A549 treated with GW870086 at 1 μM for 4 hours (cell line): ENCODE measurements at places on chromosomes 11 and 22. TPM values are rescaled to one million over a fixed set of nuclear protein-coding genes. Genes with fewer than 3 reads are reported as not detected.

Gene PHF21B
- 0.53 to 1.2 TPM (median 0.66 TPM) in 5 replicates for total RNA-seq

Gene RAG1
- total RNA-seq = 0.18 to 0.53 TPM (median 0.37 TPM) in 5 replicates

Gene P2RX6
- 0.58 to 1.2 TPM (median 0.79 TPM) in 5 replicates for total RNA-seq

Gene SMIM35
- not detected in 5 replicates for total RNA-seq

Gene KCNQ1
- 0.31 to 0.81 TPM (median 0.43 TPM) in 5 replicates for total RNA-seq

Gene IRAG1
- 0.05 to 0.15 TPM (median 0.11 TPM) in 4 of 5 replicates, not detected in the other for total RNA-seq

Gene FOLR1
- total RNA-seq = 0.16 to 0.30 TPM (median 0.24 TPM) in 3 of 5 replicates, not detected in the others

Gene DAGLA
- 5.1 to 8.2 TPM (median 7.1 TPM) in 5 replicates for total RNA-seq

Gene TMEM184B
- total RNA-seq = 42.7 to 56.7 TPM (median 52.9 TPM) in 5 replicates

Gene ACR
- 0.11 to 0.14 TPM in 2 of 5 replicates, not detected in the others for total RNA-seq

Gene MMP27
- not detected in 5 replicates for total RNA-seq

Gene C22orf31
- total RNA-seq = not detected in 5 replicates

Gene OR4X2
- not detected in 5 replicates for total RNA-seq

Gene MS4A6E
- total RNA-seq = not detected in 5 replicates

Gene SNX32
- total RNA-seq = 0.05 to 0.08 TPM (median 0.07 TPM) in 3 of 5 replicates, not detected in the others
